ENCODE measurements at places on chromosomes 16 and 17.

- no peak for DNase-seq
These were observed 17.7 kb downstream of the EFCAB5 start for GRCh38 chr17:29958947-29959657.

DNA sequence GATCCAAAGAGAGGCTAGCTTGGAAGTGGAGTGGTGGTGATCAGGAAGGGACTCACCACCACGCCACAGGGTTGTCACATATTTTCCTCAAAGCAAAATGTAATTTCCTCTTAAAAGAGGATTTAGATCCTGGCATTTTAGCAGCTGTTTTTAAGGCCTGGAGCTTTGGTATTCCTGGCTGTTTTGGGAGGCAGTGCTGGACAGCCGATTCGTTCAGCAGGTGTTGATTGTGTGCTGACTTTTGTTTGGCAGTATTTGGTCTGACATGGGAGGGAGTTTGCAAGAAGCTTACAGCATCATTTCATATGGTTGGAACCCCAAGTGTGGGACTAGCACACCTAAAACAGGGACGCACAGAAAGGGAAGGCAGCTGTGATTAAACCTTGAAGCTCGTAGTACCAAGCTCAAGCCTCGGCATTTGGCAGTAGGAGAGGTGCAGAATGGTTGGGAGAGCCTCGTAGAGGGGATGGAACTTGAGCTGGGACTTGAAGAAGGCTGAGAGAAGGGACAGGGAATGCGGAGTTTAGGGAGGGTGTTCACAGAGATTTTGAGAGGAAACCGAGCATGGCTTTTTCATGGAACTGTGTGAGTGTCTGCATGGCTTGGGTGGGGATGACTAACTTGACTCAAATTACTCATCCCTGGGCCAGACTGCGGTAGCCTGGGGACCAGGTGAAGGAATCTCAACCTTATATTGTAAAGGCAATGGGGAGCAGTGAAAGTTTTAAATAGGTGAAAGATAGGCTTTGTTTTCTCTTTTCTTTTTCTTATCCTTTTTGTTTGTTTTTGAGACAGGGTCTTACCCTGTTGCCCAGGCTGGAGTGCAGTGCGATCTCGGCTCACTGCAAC lies 52.3 kb downstream of the RPTOR start:
- no peak for DNase-seq

DNA sequence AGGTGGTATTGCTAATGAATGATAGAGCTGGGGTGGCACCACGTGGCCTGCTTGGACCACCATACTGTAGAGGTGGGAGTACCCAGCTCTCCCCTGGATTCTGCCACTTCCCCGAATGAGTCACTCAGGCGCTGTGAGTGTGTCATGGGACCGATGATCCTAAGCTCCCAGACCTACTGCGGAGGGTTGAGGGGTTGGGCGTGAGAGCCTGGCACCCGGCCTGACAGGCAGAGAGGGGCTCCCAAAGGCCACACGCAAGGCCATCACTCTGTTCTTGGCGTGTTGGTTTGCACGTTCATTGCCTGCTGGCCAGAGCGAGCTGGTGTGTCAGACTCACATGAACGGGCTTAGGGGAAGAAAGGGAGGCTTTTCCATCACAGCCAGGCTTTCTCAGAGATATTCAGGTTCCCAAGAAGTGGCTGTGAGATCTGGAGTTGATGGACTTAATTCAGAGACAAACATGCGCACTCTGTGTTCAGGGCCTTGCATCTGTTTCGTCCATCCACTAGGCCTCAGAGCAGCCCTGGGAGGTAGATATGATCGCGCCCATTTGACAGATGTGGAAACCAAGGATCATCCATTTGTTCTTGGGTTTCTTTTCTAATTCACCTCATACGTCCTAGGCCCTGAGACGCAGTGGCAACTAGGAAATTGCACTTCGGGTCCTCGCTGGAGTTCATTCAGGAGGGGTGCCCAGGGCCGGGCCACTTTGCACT lies 41.4 kb downstream of the CMIP start:
- DNase-seq, result no peak

GRCh38 chr17:8015957-8016631 lies 13.7 kb downstream of the GUCY2D start:
- DNase-seq, result no peak

GRCh38 chr17:70171159-70171558 lies 1.8 kb downstream of the KCNJ2 start:
- DNase-seq, result peak; percentile 74

DNA sequence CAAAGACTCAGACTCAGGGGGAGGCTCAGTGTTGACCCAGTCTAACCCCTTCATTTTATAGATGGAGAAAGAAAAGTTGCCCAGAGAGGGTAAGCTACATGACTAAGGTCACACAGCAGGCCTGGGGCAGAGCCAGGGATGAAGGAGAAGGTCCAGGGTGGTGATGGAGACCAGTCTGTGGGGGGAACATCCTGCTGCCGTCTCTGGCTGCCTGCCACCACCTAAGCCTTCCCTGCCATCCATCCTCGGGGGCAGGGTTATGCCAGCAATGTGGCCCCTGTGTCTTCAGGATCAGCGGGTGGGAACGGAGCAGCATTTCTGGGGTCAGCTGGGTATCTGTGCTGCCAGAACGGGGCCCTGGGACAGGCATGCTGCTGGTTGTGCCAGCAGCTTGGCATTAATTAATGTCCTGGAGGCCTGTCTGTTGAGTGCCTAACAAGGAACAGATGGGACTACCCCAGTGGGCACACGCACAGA lies 5.5 kb downstream of the DOK4 start:
- DNase-seq, result no peak

DNA sequence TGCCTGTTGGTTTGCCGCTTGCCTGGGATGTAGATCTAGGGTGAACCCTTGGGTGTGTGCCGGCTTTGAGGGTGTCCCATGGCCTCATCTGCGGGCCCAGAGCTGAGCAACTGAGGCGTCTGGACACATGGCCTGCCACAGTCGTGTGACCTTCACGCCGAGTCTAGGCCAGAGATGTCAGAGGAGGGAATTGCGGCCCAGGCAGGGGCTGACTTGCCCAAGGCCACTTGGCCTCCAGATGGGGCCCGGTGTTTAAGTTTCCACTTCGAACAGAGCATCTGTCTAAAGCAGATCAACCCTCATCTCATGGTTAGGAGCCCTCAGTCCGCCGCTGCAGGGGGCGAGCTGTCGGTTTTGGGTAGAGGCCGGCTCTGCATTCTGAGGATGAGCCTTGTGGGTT lies 28.0 kb upstream of the FOXK2 start:
- DNase-seq, result no peak

GRCh38 chr16:2213817-2214718 lies 572 bp downstream of the PGP start:
- no peak for DNase-seq

DNA sequence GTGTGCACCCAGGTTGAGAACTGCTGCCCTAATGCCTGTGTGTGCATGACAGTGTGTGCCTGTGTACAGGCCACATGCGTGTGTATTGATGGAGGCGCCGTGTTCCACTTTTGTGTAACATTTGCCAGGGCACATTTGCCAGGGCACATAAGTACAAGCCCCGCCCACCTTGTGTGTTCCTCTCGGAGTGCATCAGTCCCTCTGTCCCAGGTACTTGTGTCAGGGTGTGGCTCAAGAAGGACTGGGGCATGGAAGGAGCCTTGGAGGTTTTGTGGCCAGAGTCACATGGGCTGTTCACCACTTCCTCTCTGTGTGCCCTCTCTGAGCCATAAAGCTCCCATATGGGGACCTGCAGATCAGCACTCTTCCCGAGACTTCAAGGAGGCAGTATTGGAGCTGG lies 73.9 kb downstream of the MRM1 start:
- no peak for DNase-seq

DNA sequence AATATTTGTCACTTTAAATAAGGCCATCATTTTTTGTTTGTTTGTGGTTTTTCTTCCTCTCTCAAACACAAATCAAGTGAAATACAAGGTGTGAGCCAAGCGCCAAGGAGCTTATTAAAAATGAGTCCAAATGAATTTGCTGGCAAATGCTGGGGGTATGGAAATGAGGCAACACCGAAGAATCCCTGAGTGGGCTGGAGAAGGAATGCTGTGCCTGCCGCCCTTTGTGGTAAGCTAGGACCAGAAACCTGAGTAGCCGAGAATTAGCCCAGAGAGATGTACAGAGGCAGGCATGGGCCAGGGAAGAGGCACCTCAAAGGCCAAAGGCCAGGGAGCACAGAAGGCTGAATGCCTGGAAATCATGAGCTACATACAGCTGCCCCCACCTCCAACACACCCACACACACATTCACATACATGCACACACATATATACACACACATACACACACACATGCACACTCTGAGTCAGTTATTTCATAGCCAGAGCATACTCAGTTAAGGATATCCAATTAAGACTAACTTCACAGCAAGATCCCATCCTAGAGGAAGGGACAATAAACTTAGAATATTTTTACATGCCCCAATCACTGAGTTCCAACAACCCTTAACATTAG lies 266.1 kb upstream of the DYNLRB2 start:
- no peak for DNase-seq

GRCh38 chr16:87014112-87014511 lies 303.1 kb downstream of the C16orf95 start:
- DNase-seq, result no peak

- DNase-seq, result no peak
These were observed 24.4 kb upstream of the GPT2 start for GRCh38 chr16:46859719-46860152.

GRCh38 chr17:15954222-15954621 lies 9.3 kb downstream of the ADORA2B start:
- no peak for DNase-seq

DNA sequence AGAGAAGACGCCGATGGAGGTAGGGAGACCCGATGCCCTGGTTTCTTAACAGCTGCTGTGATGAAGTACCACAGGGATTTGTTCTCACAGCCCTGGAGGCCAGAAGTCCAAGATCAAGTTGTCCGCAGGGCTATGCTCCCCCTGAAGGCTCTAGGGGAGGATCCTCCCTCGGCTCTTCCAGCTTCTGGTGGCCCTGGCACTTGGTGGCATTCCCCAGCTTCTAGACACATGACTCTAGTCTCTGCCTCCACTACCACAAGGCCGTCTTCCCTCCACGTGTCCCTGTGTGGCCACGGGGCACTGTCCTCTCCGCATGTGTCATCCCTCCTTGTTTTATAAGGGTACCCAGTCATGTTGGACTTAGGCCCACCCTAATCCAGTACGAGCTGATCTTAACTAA lies 375.2 kb downstream of the SLC39A11 start:
- DNase-seq, result no peak

DNA sequence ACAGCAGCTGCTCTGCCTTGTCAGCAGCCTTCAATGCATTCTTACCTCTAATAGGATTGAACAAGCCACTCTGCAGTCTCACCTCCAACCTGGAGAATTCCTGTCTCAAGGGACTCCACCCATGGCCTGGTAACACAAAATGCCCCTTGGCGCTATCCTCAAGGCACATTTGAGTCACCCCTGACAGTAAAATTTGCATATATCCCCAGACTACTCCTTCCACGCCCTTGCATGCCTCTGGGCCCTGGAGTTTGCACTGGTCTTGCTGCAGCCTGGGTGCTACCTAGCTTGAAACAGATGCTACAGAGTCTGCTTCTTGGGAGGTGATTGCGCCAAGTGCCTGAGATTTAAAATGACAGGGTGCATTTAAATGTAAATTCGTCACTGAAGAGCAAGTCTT lies 391.4 kb upstream of the MAF start:
- no peak for DNase-seq

DNA sequence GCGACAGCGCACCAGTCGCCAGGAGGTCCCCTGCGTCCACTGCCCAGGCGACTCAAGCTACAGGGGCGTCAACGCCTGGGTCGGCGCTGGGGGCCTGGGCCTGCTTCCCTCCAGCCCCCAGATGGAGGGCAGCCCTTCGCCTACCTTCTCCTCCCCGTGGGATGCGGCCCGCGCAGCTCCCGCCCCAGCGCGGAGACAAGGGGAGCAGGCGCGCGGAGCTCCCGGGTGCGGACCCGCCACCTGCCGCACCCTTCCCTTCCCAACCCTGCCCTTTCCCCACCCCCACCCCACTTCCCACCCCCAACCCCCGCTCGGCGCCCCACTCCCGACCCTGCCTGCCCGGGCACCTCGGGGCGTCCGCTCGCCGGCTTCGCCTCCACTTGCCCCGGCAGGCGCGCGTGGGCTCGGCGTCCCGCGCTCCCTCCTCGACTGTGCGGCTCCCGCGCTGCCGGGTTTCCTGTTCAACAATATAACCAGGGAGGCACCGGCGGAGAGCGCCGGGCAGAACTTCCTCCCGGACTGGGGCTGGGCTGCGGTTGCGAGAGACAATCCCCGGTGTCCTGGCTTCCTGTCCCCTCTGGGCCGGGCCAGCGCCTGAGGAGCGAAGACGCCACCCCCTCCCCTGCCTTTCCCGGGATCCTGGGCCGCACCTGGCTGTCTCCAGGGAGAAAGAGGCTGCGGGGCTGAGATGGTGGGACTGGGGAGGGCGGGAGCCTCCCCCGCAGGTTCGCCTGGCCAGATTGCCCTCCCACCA lies at the start of gene ARHGAP27:
ARHGAP27 (minus strand) TSS at position 466 of the 754 bp plus-strand sequence. CDS start 2,591 bp downstream, outside the sequence.
- DNase-seq, result no peak

GRCh38 chr17:59616253-59616920 lies 3.3 kb upstream of the CLTC start:
- no peak for DNase-seq

DNA sequence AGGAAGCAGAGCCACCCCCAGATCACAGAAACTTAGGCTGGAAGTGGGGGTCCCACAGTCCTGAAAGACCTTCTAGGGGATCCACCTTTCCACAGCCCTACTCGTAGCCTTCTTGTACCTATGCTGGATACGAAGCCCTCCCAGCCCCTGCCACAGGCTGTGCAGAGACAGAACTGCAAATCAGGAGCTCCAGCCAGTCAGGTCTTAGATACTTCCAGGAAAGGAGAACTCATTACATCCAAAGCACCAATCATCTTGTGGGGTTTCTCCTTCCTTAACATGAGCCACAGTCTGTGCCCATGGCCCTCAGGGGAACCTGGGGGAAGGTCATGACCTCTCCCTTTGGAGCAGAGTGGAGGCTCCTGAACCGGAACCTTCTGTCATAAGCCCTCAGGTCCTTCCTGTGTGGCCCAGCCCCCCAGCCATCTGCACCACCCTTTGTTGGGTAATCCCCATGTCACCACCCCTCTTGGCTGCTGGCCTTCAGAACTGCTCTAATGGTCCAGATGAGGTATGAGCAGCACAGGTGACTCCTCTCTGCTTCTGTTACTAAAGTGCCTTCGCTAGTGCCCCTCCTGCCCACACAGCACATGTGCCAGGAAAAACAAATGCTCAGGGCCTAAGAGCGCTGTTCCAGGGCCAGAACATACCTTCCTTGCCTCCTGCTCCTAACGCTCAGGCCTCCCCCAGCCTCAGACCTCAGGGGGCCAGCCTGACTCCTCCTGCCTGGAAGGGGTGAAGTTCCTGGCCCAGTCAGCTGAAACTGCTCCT lies 14.6 kb downstream of the SRCIN1 start:
- DNase-seq, result no peak

GRCh38 chr17:28416703-28417311 lies 10.8 kb upstream of the SLC46A1 start:
- DNase-seq, result no peak

DNA sequence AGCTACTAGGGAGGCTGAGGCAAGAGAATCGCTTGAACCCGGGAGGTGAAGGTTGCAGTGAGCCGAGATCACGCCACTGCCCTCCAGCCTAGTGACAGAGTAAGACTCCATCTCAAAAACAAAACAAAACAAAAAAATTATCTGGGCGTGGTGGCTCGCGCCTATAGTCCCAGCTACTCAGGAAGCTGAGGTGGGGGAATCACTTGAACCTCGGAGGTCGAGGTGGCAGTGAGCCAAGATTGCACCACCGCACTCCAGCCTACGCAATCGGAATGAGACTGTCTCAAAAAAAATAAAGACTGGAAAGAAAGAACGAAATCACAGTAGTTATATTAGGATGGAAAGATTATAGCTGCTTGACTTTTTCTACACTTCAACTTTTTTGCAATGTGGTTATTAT lies 18.9 kb downstream of the COG1 start:
- no peak for DNase-seq

GRCh38 chr17:66715745-66716156 lies 119.2 kb upstream of the CACNG5 start:
- DNase-seq, result peak; percentile 78

- no peak for DNase-seq
These were observed 91.4 kb upstream of the CCL2 start for GRCh38 chr17:34163646-34164045.

Measured in hippocampal formation (tissue), 2 donors.